Cardiac fibroblast (primary cell): ENCODE measurements at places on chromosomes 13 and 19.
A peak's percentile ranks its signal among the peaks of the same experiment; 100 is the strongest.

- DNase-seq, result peak; percentile 38
These were observed 78.4 kb downstream of the DPF1 start for GRCh38 chr19:38145623-38146022.

DNA sequence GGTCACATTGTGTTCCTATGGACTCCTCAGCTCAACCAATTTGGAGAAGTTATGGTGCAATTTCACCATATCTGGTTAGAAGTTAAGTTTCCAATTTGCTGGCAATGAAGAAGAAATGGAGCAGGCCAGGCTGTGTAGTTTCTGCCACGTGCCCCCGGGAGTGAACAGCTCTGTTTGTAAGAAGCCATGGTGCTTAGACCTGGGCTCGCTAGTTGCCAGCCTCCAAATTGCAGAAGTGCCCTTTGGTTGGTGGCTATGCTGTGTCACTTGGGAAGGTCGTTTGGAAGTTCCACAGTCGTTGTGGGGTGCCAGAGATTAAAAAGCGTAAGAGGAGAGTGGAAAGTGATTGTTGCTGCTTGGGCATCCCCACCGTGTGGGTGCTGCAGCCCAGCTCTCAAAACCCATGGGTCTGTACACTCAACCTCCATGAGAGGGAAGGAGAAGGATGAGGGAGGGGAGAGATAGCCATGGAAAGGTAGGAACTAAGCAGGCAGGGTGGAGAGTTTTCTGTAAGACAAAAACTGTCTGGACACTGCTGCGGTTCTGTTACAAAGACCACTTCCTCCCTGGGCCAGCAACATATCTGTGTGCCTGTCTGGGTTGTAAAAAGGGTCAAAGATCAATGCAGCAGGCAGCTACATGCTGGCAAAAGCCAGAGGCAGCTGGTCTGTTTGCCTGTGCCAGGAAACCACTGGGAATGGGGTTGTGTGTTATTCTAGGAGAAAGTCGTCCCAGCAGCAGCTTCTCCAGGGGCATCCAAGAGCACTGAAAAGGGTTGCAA lies 10.8 kb downstream of the ALOX5AP start:
- peak; percentile 60 for DNase-seq

GRCh38 chr19:34171539-34171876 lies 796 bp upstream of the LSM14A start:
- no peak for DNase-seq

DNA sequence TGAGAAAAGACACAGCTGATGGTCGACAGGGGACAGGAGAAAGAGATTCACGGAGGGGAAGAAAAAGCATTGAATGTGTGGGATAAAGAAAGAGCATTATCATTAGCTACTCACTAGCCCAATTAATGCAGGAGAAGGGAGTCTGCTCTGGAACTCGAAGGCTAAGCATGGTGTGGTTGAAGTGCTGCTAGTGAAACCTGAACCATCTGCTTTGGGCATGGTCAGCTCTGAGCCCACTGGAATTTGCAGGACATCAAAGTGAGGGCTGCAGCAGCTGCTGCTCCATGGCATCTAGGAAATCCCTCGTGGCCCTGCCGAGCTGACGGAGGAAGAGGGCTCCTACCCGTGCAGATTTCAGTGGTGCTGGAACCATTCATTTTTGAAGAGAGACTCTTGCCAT lies 320.3 kb downstream of the ATP8A2 start:
- DNase-seq, result no peak

GRCh38 chr19:19209372-19209771 lies 2.4 kb upstream of the NCAN start:
- no peak for DNase-seq

GRCh38 chr19:5893907-5894703 lies 9.5 kb downstream of the NDUFA11 start:
- no peak for DNase-seq

DNA sequence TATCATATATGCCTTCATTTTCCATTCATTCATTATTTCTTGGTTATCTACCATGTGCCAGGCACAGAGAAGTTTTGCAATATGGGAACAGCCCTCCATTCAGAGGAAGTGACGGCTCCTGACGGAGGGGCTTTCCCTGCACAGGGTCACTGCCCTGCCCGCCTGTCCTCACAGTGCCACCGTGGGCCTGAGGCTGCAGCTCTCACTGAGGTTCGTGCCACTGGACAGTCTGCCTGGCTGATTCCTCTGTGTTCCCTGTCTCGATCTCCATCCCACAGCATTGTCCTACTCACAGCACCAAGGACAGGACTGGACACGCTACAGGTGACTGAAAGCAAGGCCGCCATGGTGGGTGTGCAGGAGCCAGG lies 92.7 kb downstream of the TSHZ3 start:
- DNase-seq, result no peak

DNA sequence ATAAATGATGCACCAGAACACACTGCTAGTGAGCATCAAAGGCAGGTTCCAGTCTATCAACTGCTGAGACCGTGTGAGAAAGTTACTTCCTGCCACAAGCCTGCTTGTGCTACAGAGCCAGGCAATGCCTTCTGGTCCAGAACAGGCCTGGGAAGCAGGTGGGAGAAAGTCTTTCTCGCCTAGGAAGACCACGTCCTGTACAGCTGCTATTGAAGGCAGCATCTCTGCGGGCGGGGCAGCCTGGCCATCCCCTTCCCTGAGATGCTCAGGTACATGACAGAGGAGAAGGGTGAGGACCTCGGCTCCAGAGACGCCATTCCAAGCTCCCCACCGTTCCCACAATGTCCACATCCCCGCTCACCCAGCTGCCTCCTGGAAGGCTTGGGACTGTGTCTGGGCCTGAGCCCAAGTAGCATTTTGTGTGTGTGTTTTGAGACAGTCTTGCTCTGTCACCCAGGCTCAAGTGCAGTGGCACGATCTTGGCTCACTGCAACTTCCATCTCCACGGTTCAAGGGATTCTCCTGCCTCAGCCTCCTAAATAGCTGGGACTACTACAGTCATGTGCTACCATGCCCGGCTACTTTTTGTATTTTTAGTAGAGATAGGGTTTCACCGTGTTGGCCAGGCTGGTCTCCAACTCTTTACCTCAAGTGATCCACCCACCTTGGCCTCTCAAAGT lies 3.4 kb downstream of the RFX1 start:
- no peak for DNase-seq

DNA sequence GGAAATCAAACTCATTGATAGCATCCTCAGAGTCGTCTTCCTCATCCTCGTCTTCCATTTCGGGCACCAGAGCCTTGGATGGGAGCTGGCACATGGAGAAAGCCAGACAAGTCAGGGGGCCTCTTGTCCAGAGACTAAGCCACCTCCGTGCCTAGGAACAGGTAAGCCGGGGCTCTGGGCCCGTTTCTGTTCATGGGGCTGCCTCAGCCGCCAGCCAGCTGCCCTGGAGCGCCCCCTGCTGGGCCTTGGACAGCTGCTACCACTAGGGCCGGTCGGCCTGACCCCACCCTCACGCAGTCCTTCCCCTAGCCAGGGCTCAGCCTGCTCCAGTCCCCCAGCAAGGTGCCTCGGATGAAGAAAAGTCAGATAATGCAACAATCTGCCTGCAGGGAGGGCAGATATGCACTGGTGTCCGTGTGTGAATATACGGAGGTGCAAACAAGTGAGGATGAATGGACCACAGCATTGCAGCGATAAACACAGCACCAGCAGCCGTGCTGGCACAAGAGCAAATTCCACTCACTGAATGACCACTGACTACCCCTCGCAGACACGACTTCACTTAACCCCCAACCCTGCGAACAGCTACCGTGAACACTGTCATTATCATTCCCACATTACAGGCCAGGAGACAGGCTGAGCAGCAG lies 11.9 kb upstream of the PRKD2 start:
- DNase-seq, result peak; percentile 63

DNA sequence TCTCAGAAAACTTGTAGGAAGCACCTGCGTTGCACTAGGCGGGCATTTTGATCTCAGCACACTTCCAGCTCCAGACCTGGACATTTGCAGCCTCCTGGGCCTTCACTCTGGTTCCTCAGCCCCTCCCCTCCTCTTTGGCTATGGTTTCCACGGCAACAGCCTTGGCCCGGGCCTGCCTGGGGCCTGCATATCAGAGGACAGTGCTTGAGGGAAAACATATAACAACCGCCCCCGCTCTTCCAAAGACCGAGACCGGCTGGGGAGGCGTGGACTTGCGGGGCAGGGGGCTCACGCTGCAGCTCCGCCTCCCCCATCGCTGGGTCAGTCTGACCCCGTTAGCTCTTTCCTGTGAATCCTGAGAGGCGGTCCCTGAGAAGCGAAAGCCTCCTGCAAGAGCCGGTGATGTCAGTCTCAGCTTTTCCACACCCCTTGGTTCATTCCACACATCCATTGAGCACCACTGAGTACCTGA lies 125.7 kb upstream of the PEG3 start:
- no peak for DNase-seq

DNA sequence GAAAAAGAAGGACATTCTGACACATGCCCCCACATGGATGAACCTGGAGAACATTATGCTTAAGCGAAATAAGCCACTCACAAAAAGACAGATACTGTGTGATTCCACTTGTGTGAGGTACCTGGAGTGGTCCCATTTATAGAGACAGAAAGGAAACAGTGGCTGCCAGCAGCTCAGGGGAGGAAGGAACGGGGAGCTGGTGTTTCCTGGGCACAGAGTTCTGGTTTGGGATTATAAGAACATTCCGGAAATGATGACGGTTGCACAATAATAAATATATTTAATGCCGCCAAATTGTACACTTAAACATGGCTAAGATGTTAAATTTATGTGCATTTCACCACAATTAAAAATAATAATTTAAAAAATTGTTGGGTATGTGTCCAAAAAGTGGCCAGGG lies 33.0 kb downstream of the SERP2 start:
- no peak for DNase-seq

GRCh38 chr19:37221136-37221535 lies 3.1 kb downstream of the ZNF383 start:
- no peak for DNase-seq

DNA sequence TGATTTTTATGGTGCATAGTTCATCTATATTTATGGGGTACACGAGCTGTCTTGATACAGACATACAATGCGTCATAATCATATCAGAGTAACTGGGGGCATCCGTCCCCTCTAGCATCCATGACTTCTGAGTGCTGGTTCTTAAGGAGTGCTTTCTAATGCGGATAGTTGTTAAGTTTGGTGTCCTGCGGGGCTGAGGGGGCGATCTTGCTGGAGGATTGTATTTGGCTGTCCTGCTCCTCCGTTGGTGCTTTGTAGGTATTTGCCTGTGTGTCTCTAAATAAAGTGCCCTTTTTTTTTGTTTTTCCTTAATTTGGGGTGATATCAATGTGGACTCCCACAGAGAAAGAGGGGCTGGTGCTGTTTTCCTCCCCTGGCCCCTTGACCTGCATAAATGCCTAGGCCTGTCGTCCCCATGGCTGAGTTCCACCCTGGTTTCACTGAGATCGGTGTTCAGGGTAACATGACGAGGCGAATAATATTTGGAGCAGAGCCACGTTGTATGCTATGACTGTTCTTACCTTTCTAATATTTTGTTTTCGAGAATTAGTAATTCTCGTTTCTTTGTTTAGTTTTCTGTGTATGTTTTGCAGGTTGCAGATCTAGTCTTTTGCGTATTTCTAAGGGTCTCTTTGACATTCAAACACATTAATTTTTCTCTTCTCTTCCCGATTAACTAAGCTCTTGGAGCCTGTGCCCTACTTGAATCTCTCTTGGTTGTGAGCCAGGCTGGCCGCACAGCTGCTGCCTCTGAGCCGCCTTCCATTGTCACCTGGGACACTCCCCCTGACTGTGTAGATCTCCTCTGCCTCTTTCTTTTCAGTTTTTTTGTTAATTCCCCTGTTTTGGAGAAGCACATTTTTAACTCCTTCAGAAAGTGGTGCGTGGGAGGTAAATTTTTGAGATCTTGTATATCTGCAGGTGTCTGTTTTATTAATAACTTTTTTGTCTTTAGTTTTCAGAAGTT lies 100.3 kb downstream of the ARHGEF7 start:
- no peak for DNase-seq

DNA sequence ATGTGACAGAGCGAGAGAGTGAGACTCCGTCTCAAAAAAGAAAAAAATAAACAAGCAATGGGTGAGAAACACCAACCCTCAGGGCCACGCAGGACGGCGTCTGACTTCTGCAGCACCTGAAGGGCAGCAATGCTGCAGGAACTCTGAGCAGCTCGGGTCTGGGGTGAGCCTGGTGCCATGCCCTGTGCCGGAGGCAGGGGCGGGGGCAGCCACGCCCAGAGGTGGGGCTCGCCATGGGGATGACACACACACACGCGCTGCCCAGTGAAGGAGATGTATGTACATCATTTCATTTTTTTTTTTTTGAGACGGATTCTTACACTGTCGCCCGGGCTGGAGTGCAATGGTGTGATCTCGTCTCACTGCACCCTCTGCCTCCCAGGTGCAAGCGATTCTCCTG lies 24.3 kb downstream of the GPX4 start:
- DNase-seq, result no peak

GRCh38 chr13:50161052-50161451 lies 145.8 kb downstream of the KCNRG start:
- peak; percentile 75 for DNase-seq

DNA sequence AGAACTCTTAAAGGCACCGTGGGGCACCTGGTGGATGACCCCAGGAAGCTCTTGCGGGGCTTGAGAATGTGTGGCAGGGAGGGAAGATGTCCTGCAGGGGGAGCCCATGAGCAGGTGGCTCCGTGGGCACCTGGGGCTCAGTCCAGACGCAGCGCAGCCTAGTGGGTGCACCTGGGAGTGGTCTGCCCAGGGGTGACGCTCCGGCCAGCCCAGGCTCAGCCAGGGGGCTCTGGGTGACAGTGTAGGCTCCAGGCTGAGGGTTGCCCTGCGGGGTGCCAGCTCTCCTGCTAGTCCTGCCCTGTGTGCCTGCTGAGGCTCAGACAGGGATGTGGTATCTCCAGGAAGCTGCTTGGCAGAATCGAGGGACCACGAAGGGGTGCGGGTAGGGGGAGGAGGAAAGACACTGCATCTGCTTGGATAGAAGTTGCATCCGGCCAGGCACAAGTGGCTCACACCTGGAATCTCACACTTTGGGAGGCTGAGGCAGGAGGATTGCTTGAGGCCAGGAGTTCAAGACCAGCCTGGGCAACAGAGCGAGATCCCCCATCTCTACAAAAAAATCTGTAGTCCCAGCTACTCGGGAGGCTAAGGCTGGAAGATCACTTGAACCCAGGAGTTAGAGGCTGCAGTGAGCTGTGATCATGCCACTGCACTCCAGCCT lies 15.0 kb upstream of the PGLS start:
- peak; percentile 75 for DNase-seq

- DNase-seq, result no peak
These were observed 547 bp upstream of the INTS6 start for GRCh38 chr13:51453207-51453958.

- no peak for DNase-seq
These were observed 148.6 kb upstream of the ATXN8OS start for GRCh38 chr13:69959046-69959445.

- DNase-seq, result no peak
These were observed 771.4 kb downstream of the DIAPH3 start for GRCh38 chr13:59392328-59392727.

- peak; percentile 85 for DNase-seq
These were observed 28.3 kb downstream of the PEX11G start for GRCh38 chr19:7460562-7460966.

- DNase-seq, result no peak
These were observed 5.3 kb downstream of the ABCA7 start for GRCh38 chr19:1045247-1045603.

GRCh38 chr13:110629735-110630134 lies 14.4 kb downstream of the NAXD start:
- DNase-seq, result no peak

GRCh38 chr13:20160306-20161274 lies at the start of gene GJA3:
Gene GJA3 (minus strand): TSS chr13:20161052. CDS start chr13:20143288, 17,764 bp downstream.
- peak; percentile 25 for DNase-seq

GRCh38 chr13:26810095-26810494 lies 49.5 kb upstream of the GPR12 start:
- no peak for DNase-seq
